Chondrocyte (in vitro differentiated cells): ENCODE measurements at places on chromosomes 13 and 19. TPM values are rescaled to one million over a fixed set of nuclear protein-coding genes. Genes with fewer than 3 reads are reported as not detected.

Gene CA11
- 8.1 to 14.1 TPM (median 9.1 TPM) in 3 replicates for total RNA-seq

- no peak for DNase-seq
These were observed 1069.1 kb downstream of the EFNB2 start for GRCh38 chr13:105466376-105466775.

Gene DKKL1
- 1.5 to 2.4 TPM (median 2.1 TPM) in 3 replicates for total RNA-seq

Gene BCL2L12
- total RNA-seq, result 18.3 to 26.6 TPM (median 21.4 TPM) in 3 replicates

DNA sequence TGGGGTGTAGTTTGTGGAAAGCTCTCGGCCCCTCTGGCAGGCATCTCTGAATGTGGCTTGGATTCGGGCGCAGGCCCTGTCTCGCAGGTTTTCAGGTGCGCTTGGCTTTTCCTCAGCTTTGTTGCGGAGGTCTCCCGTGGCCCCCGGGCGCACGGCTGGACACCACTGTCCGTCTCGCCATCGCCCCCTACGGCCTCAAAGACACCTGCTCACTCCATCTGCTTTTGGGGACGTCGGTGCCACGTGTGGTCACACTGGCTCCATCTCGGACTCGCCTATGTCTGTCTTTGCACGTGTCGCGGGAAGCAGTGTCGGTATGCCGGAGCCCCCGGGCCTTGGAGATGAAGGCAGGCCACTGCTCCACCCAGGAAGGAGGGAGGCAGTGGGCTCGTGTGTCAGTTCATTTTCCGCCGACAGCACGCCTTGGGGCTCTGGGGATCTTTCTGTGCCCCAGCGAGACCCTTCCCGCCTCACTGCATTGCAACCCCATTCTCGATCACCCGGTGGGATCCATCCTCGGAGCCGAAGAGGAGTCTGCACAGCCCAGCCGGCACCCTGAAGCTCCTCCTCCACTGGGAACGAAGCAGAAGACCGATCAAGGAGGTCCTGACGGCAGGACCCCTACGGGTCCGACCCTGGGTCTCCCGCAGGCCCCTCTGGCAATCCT is 42.1 kb downstream of the ZNF146 start:
- DNase-seq, result no peak

Gene PSG4
- total RNA-seq, result 0.60 TPM in 1 of 3 replicates, not detected in the others

GRCh38 chr13:33272531-33273124 is 12.9 kb downstream of the STARD13 start:
- DNase-seq, result no peak

DNA sequence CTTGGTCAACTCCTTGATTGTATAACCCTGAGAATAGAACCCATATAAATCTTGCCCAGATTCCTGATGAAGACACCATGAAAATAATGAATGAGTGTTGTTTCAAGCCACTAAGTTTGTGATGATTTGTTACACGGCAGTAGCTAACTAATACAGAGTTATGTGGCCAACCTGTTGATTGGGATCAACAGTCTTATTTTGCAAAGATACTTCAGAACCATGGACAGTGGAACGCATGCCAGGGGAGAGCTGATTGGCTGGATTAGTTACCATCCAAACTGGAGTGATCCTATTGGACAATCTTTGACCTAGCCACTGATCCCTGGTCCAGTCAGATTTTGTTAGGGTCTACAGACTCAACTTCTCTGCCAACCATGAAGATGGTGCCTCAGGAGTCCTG is 26.6 kb downstream of the CD70 start:
- DNase-seq, result no peak

Gene HNRNPA1L2
- total RNA-seq, result 7.3 to 10.9 TPM (median 7.4 TPM) in 3 replicates

Gene IGSF23
- total RNA-seq, result not detected in 3 replicates

Gene ZNF567
- 4.9 to 6.9 TPM (median 6.4 TPM) in 3 replicates for total RNA-seq

DNA sequence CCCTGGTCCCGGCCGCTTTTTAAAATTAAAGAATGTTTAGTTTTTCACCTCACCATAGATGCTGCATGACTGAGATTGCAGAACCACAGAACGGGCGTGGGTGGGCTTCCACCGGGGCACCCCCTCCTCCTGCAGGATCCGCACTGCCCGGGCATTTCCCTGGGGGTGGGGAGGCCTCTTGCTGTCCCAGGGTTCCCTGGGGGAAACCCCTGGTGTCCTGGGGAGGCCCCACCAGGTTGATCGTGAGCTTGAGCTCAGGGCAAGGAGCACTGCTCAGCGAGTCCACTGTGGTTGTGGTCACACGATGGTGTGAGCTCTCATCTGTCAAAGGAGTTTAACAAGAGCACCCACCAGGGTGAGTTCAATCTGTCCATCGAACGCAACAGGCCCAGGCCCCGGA is 11.4 kb upstream of the TCF3 start:
- DNase-seq, result no peak

- no peak for DNase-seq
These were observed 78.3 kb upstream of the IPO5 start for GRCh38 chr13:97875218-97875617.

Gene EBI3
- 1.2 to 2.6 TPM (median 1.2 TPM) in 3 replicates for total RNA-seq

DNA sequence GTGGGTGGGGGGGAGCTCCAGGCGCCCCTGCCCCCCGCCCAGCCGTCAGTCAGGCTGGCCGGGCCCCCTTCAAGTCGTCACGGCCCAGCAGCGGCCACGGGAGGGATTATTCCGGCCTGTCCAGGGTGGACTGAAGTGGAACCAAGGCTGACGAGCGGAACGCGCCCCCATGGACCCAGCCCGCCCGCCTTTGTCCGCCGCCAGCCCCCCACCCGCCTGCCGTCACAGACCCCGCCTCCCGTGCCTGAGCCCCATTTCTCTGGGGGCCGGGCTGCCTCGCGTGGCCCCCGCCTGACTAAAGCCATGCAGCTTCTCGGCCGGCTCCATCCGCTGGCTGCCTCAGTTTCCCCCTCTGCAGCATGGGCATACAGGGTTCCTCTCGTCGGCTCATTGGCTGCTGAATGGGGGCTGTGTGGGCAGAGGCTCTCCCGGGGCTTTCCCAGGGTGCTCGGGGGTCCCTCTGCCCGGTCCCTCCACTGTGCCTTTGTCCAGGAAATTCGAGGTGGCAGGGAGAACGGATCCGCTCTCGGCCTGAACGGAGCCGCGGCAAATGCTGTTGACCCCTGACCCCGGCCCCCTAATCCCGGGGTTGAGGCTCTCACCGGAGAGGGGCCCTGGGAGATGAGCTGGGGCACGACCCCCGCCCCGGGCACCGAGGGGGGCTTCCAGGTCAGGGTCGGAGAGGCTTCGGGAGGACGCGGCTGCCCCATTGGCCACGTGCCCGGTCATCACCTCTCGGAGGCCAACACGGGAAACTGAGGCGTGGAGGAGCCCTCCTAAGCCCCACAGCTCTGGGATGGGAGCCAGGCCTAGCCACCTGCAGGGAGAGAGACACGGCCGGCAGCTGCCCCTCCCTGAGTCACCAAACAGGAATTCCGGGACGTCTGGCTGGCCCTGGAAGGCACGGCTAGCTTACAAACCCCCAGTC is 27.4 kb downstream of the EFNA2 start:
- no peak for DNase-seq

Gene RNF225
- total RNA-seq, result not detected in 3 replicates
